Astrocyte (in vitro differentiated cells and primary cell): ENCODE measurements at places on chromosomes 5 and 9. TPM values are rescaled to one million over a fixed set of nuclear protein-coding genes. Genes with fewer than 3 reads are reported as not detected.
A peak's percentile ranks its signal among the peaks of the same experiment; 100 is the strongest.

Gene FBLL1
- 3.3 and 4.5 TPM in 2 replicates for total RNA-seq

DNA sequence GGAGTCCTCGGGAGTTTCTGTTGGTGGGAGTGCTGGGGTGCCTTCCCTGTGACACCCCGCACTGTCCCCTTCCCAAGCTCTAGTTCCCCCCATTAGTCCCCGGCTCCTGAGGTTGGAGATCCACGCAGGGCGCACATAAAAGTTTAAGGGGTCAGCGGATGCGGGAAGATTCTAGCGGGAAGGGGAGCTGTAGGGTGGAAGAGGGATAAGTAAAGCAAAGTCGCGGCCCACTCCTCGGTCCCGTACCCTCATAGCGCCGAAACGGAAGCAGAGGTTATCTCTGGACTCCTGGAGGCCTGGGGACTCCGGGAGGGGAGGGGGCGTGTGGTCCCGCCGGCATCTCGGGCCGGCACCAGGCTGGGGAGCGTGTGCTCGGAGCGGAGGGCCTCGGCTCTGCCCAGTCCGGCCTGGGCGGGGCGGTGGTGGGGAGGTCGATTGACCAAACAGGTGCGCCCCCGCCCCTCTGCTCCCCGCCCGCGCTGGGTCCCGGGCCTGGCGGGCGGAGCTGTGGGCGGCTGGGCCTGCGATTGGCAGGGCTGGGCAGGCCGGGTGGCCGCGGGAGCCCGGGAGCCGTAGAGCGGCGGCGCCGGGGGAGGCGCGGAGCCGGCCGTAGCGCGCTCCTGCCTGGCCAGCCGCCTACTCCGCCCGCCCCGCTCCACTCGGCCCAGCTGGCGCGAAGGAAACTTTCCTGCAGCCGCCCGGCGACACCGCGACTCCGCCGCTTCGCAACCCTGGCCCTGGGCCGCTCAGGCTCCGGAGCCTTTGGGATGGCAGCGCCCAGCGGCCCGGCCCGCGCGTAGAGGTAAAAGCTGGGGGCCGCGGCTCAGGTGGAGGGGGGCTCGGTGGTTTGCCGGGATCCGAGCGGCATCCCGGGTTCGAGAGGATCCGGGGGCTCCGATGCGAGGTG lies 52.2 kb upstream of the DAB2IP start:
- no peaks in the 10 kb centered on the region for H3K36me3 ChIP-seq
- DNase-seq: peak; percentile 16
- peaks cover 13% of the 10 kb centered on the region for H3K4me1 ChIP-seq
- peak overlapping the region; percentile 54 for H3K4me3 ChIP-seq
- H3K27ac ChIP-seq: no peak overlapping the region

- peaks cover 26% of the 10 kb centered on the region for H3K4me1 ChIP-seq
- DNase-seq: peak; percentile 99
- H3K36me3 ChIP-seq: no peaks in the 10 kb centered on the region
- H3K27me3 ChIP-seq: no peaks in the 10 kb centered on the region
These were observed 7.1 kb downstream of the UBAP1 start for GRCh38 chr9:34185778-34186551.

Gene RAPGEF1
- 63.2 and 76.8 TPM in 2 replicates for total RNA-seq

DNA sequence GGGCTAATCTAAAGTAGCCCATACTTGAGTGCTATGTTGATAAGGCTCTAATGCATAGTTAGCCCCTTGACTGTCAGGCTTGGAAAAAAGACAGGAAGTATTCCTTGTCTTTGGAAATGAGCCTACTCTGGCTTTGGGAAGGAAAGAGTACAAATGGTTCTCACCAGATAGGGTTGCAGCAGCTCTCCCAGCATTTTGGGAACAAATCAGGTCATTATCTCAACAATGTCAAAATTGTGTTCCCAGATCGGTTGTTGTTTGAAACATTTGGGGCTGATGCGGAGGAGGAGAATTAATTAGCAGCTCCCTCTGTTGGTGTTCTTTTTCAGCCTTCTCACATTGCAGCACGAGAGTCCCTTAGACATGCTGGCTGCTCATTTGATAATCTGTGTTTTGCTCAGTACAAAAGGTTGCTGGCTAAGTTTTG lies 294.7 kb upstream of the DMRT1 start:
- H3K4me1 ChIP-seq: no peaks in the 10 kb centered on the region
- H3K36me3 ChIP-seq: no peaks in the 10 kb centered on the region
- no peak overlapping the region for H3K27ac ChIP-seq
- H3K4me3 ChIP-seq: no peak overlapping the region

Gene CDK9
- total RNA-seq: 70.5 and 71.7 TPM in 2 replicates

DNA sequence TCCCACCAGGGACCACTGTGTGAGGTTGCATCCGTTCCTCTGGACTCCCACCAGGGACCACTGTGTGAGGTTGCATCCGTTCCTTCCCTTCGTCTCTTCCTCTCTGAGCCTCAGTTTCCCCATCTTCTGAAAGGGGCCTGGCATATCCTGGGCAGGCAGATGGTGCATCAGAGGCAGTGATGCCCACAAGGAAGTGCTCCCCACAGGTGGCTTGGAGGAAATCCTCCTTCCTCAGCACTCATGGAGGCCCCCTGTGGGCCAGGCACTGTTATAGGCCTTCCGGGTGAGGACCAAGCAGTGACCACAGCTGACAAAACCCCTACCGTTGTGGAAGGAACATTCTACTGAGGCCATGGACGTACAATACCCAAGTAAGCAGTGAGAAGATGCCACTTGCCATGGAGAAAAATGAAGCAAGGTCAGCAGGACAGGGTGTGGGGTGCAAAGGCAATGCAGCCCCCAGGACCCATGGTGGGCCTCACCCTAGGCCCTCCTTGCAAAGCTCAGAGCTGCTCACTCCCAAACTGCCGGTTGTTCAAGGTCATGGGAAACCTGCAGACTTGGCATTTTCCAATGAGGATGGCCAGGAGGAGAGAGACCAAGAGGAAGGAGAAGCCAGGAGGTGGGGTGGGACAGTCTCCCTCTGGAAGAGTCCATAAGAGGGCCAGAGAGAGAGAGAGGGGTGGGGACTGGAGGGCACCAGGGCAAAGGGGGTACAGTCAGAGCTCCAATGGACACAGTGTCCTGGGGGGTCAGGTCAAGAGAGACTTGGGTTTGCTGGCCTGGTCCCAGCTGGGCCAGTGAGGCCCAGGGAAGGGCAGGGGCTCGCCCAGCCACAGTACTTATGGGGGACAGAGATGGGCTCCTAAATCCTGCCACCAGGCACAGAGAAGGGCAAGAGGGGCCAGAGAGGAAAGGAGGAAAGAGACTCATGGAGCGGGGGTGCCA lies 51.1 kb downstream of the C9orf50 start:
- DNase-seq: peak; percentile 48
- H3K36me3 ChIP-seq: no peaks in the 10 kb centered on the region
- H3K4me1 ChIP-seq: peaks cover 38% of the 10 kb centered on the region
- H3K4me3 ChIP-seq: no peak overlapping the region
- H3K27ac ChIP-seq: peak overlapping the region; percentile 72
- H3K27me3 ChIP-seq: no peaks in the 10 kb centered on the region

Gene TARS1
- 293 and 306 TPM in 2 replicates for total RNA-seq

DNA sequence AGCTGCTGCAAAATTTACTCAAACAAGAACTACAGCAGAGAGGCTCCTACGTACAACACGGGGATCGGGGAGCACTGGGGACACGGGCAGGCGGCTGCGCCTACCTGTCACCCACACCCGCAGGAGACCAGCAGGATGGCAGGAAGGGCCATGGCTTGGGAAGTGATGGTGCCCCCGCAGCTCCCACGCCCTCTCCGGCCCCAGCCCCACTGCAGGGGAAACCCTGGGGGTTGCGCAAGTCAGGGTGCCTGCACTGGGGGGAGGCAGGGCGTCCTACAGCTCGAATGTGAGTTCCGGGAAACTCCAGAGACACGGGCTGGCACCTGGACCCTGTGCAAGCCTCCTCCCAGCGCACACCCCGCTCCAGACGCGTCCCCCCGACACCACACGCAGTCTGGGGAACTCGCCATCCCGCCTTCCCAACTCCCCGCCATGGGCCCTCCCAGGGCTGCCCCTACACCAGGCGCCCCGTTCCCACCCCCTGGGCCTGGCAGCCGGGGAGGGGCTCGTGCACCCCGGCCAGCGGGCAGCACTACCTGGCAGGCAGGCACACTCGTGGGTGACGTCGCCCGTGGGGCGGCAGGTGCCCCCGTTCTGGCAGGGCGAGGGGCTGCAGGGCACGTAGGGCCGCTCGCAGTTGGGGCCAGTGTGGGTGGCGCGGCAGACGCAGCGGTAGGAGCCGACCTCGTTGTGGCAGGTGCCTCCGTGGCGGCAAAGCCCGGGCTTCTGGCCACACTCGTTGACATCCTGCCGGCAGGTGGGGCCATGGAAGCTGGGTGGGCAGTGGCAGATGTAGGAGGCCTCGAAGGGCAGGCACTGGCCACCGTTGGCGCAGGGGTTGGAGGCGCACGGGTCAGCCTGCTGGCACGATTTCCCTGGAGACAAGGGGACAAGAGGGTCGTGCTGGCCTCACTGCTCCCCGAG lies 23.3 kb downstream of the NOTCH1 start:
- H3K4me1 ChIP-seq: no peaks in the 10 kb centered on the region
- no peak overlapping the region for H3K4me3 ChIP-seq
- no peak for DNase-seq

DNA sequence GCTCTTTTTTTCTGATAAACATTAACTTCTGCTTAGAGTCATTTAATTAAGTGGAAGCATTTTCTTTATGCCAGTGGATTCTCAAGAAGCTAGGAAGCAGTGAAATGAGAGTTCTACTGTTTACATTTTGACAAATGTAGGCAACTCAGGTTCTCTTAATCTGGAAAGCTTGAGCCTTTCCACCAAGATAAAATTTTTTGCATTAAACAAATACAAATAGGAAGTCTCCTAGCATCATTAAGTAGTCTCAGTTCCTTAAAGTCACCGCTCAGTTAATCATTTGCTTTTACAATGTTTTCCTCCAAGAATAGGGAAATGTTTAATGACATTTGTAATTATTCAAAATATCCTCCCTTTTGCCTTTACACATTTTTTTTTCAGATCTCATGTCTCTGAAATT lies 290.4 kb upstream of the PDE4D start:
- H3K4me1 ChIP-seq: no peaks in the 10 kb centered on the region
- no peaks in the 10 kb centered on the region for H3K36me3 ChIP-seq
- H3K27me3 ChIP-seq: no peaks in the 10 kb centered on the region

DNA sequence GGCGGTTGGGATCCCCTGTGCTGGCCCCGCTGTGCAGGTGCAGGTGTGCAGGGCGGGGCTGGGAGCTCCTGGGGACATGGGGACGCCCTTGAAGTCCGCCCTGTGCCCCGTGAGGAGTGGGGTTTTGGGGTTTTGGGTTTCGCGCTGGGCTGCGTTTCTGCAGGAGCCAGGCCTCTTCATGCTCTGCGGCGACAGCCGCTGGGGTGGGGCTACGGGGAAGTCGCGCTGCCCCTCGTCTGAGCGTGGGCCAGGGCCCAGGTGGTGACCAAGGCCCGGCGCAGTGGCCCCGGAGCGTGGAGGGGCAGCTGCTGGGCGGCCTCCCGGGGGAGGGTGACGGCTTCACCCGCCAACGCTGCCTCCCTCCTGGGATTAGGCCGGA lies 47.8 kb upstream of the IRX4 start:
- H3K4me3 ChIP-seq: no peak overlapping the region
- DNase-seq: no peak
- H3K27me3 ChIP-seq: peaks cover 6% of the 10 kb centered on the region
- no peaks in the 10 kb centered on the region for H3K36me3 ChIP-seq

- H3K27ac ChIP-seq: no peak overlapping the region
- no peaks in the 10 kb centered on the region for H3K4me1 ChIP-seq
- H3K4me3 ChIP-seq: no peak overlapping the region
- no peaks in the 10 kb centered on the region for H3K27me3 ChIP-seq
- DNase-seq: no peak
These were observed 450.0 kb downstream of the GADD45G start for GRCh38 chr9:90054810-90055209.

DNA sequence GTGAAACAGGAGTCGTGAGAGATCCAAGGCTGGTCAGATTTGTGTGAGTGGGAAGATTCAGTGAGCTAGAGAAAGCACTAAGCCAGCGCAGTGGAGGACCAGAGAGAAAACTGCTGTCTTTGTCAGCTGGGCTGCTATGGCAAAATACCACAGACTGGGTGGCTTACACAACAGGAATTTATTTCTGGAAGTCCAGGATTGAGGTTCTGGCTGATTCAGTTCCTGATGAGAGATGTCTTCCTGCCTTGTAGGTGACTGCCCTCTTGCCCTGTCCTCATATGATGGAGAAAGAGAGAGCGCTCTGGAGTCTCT lies 24.2 kb upstream of the ANKRD33B start:
- no peak overlapping the region for H3K27ac ChIP-seq
- no peaks in the 10 kb centered on the region for H3K36me3 ChIP-seq
- no peak overlapping the region for H3K4me3 ChIP-seq
- peak; percentile 36 for DNase-seq

Gene LCN2
- not detected in 2 replicates for total RNA-seq

- H3K4me1 ChIP-seq: no peaks in the 10 kb centered on the region
- DNase-seq: no peak
- peaks cover 6% of the 10 kb centered on the region for H3K36me3 ChIP-seq
- H3K27me3 ChIP-seq: no peaks in the 10 kb centered on the region
- H3K4me3 ChIP-seq: no peak overlapping the region
These were observed 223.9 kb downstream of the PBX3 start for GRCh38 chr9:125971050-125971449.

DNA sequence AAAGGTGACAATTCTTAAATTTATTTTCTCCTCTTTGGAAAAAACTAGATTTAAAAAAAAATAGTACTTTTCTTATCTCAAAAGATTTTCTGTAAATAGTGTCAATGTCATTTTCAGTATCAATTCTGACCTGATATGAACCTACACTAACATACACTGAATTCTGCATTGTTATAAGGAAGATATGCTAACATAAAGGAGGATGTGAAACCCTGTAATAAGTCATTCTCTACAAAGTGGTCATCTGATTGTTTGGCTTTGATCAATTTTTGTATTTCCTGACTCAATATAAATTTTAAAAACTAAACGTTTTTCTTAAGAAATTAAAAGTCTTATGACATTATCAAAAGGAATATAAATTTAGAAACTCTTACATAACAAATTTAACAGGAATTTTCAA lies 233.6 kb upstream of the EDIL3 start:
- H3K36me3 ChIP-seq: no peaks in the 10 kb centered on the region
- H3K4me1 ChIP-seq: no peaks in the 10 kb centered on the region
- no peak overlapping the region for H3K4me3 ChIP-seq
- no peak for DNase-seq

DNA sequence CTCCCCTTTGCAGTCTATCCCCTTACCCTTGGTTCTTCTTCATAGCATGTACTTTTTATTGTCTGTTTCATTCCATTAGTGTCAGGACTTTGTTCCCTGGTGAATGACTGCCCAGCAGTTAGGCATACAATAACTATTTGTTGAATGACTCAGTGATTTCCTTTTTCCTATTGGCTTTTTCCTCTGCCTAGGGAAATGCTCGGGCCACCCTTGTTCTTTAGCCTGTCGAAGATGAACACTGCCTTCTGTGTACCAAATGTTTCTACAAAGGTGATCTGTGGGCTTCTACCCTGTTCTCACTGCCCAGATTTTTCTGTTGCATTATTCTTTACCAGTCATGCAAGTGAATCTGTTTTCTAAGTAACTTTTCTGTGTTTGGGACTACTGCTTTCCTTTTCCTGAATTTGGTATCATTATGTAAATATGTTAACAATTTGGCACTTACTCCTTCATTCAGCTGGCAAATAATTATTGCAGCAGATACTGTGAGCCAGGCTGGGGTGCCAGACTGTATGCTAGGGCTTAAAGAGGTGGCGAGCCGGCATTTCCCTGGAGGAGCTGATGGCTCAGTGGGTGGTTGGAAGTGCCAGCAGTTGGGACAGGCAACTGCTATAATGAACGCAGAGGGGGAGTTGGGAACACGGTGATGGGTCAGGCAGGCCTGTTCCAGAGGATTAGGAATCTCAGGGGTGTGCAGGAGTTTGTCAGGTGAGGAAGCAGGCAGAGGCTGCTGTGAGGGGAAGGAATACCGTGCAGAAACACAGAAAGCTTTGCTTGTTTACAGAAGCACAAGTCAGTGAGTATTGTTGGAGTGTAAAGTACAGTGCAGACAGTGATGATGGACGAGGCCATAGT lies 30.6 kb downstream of the KDM4C start:
- no peaks in the 10 kb centered on the region for H3K27me3 ChIP-seq
- no peaks in the 10 kb centered on the region for H3K36me3 ChIP-seq
- peaks cover 15% of the 10 kb centered on the region for H3K4me1 ChIP-seq
- peak; percentile 49 for DNase-seq

Gene SLC6A19
- total RNA-seq: not detected in 2 replicates

Gene GPR21
- total RNA-seq: 0.67 and 1.6 TPM in 2 replicates
